ENCODE measurements at places on chromosomes 6 and 20.

DNA sequence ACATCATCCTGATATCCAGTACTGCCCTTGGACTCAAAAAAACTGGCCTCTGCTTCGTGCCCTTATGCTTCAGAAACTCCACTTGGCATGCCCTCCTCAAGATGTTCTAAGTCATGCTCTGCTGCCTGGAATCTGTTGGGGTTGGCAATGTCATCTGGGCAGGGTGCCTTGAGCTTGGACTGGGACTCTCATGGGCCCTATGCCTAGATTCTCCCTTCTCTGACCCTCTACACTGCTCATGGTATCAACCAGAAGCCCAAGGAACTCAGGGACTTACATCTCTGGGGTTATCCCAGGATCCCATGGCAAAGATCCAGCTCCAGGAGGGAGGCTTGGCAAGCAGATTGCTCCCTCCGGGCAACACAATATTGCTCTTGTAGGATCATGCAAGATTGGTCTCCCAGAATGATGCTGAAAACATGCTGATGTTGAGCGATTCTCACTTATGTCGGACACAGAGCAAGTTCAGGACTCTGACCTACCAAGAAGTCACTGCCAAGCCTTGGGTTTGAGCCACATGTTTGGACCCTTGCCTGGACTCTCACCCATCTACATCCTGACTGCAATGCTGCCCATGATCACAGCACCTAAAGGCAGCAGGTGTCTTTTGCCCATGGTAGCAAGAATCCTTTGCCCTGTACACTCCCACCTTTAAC is 88.8 kb downstream of the ADAT2 start:
- DNase-seq = no peak

GRCh38 chr20:37526238-37526838 is 1.3 kb downstream of the BLCAP start:
- peak; percentile 91 for DNase-seq

GRCh38 chr20:43984587-43984986 is 69.9 kb downstream of the TOX2 start:
- no peak for DNase-seq

DNA sequence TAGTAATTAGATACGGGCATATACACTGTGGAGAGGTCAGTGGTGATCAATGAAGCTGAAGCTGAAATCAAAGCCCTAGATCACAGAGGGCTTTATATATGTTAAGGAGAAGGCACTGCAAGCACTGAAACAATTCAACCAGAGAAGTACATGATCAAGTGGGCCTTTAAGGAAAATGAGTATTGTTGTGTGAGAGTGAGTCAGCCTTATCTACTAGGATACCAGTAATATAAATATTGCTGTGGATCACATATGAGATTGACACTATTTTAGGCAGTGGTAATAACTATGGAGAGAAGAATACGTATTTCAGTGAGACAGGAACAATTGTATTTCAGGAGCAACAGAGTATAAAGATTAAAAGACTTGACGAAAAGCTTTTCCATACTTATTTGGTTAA is 1172.2 kb upstream of the GJE1 start:
- DNase-seq = no peak

DNA sequence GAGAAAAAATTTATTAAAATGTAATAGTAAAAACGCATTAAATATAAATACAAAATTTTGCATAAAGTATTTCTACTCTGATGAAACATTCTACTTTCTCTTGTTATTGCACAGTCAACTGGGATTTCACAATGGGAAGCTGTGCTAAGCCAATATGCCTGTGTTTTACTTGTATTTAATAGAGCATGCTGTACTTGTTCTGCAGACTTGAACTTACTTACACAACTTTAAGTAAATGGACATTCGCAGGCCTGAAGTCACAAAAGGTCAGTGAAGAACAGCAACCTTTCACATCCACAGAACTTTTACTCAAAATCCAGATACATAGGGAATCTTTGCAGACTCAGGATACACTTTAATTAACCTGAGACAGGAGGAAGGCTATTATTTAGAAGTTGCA is 409.5 kb downstream of the BTBD3 start:
- DNase-seq = no peak

- DNase-seq = no peak
Measured at GRCh38 chr20:24392612-24393011, 76.8 kb upstream of the SYNDIG1 start.

DNA sequence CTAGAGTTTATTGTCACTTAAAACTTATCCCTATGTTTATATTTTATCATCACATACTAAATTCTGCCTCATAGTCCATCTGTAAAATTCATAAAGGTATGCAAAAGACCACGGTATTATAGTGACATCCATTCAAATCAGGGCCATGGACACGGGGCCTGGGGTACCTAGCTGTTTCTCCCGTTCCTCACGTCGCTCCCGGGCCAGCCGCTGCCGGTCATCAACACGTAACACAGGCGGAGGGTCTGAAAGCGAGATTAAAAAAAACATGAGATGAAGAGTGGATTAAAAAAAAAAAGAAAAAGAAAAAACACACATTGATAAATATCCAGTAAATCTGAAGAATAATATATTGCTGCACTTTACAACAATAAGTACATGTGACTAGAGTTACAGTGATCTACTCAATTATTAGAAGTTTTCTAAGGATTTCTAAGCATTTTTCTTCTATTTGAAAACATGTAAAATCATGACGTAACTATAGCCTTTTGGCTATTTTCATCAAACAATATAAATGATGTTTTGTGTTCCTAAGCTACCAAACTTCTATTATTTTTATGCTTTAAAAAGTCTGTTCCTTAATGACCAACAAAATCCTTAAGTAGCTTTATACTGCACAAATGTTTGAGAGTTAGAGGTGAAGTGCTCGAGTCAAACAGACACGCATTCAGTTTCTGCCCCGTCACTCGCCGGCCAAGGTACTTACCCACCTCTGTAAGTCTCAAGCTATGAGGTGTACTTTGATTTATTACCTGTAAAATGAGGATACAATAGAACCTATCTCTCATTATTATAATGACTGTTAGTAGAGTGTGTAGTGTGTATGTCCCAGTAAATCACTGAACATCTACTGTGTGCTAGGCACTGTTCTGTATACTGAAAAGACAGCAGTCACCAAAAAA is 122.1 kb upstream of the BCLAF1 start:
- DNase-seq = no peak

DNA sequence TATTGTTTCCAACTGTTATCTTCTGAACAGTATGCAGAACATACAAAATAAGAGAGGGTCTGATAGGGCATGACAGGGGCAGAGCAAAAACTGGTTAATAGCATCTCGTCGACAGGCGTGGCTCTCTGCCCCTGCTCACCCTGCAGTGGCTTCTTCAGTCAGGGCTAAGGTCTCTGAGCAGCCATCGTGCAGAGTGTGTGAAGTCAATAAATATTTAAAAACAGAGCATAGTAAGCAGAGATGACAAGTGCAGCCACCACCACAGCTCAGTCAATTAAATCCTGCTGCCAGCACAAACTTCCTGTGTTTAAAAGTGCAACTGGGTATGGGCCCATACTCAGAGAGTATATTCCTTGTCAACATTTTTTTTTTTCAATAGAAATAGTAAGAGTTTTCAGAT is 373.4 kb upstream of the AGPAT4 start:
- DNase-seq = no peak

DNA sequence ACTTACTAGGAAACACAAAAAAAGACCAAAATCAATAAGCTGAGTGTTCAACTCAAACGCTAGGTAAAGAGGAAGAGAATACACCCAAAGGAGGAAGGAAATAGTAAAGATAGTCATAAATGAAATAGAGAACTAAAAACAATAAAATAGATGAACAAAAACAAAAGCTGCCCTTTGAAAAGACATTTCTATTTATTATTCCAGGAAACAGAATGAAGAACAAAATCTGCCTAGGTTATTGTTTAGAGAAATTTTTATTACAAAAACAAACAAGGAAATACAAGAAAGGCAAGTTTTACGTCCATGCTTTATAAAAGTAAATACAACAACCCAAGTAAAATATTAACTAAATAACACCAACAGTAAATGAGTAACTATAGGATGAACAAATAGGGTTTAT is 20.1 kb downstream of the HLA-DMB start:
- no peak for DNase-seq

GRCh38 chr20:3156811-3157619 is 2.6 kb downstream of the FASTKD5 start:
- DNase-seq = no peak

GRCh38 chr20:55415567-55416142 is 589.7 kb downstream of the CBLN4 start:
- peak; percentile 11 for DNase-seq

GRCh38 chr20:41135888-41136679 is 1.3 kb upstream of the PLCG1 start:
- DNase-seq = no peak

- no peak for DNase-seq
Measured at GRCh38 chr20:22758815-22759214, 174.4 kb upstream of the FOXA2 start.

DNA sequence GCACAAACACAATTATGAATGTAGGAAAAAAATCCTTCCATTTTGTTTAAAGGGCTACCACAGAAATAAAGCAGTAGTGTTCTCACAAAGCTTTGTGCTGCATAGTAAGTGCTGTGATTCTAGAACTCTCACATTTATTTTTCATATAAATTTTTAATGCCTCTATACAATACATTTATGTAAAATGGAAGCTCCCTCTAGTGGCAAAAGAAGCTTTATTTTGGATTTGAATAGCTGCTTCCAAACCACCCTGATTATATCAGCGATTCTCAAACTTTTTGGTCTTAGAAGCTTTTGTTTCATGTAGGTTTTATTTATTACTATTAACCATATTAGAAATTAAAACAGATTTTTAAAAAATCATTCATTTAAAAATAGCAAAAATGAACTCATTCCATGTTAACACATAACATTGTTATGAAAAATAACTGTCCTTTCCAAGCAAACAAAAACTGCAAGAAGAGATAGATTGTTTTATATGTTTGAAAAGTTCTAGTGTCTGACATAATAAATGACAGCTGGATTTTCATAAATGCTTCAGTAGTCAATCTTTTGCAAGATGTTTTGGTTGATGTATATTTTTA is 38.4 kb downstream of the HS3ST5 start:
- DNase-seq = peak; percentile 32

DNA sequence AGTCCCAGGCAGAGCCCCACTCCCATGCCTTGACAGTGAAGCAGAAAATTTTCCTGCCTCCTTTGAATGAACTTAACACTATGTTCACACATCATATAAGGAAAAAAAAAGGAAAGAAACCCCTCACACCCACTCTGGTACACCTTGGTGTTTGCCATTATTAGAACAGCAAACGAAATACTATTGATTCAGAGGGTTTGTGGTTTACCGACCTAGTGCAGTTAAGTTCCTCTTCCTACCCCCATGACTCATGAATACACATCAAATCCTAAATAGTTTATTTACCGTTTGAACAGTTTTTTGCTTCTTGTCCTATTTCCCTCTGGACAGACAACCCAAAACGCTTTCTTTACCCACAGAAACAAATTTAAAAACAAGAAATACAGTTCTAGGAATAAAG is 237.7 kb downstream of the FOXA2 start:
- no peak for DNase-seq

- no peak for DNase-seq
Measured at GRCh38 chr6:12627053-12627452, 89.5 kb upstream of the PHACTR1 start.

DNA sequence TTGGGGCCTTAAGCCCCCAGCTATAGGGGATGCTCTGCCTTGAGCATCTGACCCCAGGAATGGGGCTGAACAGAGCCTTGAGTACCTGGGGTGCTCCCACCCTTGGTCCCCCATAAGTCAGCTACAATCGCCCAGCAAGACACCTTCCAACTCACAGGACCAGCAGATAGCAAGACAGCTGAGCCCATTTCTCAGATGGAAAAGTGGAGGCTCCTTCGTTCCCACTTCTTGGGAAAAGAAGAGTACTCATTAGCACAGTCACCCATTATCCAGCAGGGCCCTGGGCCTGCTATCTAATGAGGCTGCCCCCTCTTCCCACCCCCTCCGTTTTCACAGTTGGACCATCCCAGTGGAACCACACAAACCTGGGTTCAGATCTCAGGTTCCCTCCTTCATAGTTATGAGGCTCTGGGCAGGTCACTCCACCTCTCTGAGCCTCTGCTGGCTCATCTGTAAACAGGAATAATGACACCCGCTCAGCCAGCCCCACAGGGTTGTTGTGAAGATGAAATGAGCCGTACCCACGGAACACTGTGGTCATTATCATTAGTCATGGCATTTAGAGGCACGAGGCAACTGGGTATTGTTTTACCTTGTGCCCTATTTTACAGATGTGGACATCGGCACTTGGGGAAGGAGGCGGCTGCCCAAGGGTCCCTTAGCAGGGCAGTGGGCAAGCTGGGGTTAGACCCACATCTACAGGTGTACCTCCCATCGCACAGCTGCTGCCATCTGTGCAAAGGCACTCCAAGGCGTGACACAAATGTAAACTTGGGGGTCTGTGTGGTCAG is 4.5 kb downstream of the LPIN3 start:
- no peak for DNase-seq

All from fibroblast of skin of scalp (primary cell).